CD8-positive, alpha-beta memory T cell (primary cell): ENCODE measurements at places on chromosomes 11 and 22. TPM values are rescaled to one million over a fixed set of nuclear protein-coding genes. Genes with fewer than 3 reads are reported as not detected.
A peak's percentile ranks its signal among the peaks of the same experiment; 100 is the strongest.

GRCh38 chr11:47109051-47109726 lies 67.5 kb downstream of the ARFGAP2 start:
- no peak for DNase-seq

GRCh38 chr11:420054-420910 lies 5.5 kb upstream of the SIGIRR start:
- no peak for DNase-seq

- peak; percentile 14 for DNase-seq
These were observed 301.7 kb downstream of the BRD1 start for GRCh38 chr22:49525801-49526535.

- no peak for DNase-seq
These were observed 1070.3 kb downstream of the JRKL start for GRCh38 chr11:97460091-97460490.

DNA sequence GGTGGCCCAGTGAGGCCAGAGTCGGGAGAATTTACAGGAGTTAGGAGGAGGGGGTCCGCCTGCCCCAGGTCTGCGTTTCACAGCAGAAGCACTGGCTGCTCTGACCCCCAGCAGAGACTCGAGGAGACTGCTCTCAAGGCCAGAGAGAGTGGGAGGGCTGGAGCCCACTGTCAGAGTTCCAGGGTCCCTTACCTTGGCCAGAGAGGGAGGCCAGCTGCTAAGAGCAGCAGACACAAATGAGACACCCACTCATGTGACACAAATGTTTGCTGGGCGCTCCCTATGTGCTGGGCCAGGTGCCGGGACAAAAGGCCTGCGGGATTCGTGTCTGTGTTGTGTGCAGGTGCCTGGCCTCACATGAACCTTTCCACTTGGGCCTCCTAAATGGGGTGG lies 2.8 kb upstream of the TNFRSF13C start:
- no peak for DNase-seq

GRCh38 chr22:22951035-22951434 lies 63.4 kb downstream of the IGLL5 start:
- DNase-seq = no peak

- no peak for DNase-seq
These were observed 1.1 kb upstream of the MRGPRX4 start for GRCh38 chr11:18171377-18172000.

GRCh38 chr11:70399681-70400112 lies 1.4 kb downstream of the CTTN start:
- no peak for DNase-seq

DNA sequence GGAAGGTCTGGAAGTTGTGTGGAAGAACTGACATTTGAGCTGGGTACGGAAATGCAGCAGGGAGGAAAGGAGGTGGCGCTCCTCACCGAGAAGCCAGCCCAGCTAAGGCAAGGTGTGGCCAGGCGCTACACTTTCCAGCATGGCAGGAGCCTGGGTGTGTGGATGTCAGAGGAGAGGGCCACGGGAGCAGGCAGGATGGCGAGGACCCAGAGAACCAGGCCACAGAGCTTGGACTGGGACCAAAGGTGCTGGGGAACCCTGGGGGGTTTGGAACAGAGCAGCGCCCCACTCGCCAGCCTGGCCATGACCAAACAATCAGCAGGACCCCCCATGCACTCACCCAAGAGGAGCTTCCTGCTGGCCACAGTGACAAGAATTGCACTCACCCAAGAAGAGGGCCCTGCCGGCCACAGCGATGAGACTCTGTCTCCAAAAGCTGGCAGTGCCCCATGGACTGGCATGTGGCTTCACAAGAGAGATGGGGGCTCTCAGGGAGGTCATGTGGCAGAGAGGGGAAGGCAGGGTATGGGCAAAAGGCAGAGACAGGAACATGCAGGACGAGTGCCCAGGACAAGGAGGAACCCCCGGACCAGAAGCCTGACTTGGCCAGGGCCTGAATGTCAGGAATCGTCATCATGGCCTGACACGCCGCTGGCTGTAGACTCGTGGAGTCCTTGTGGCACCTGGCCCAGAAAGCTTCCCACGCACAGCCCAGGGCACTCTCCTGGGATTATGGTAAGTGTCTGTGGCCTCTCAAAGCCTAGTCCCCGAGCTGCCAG lies 45.4 kb downstream of the IGF2 start:
- no peak for DNase-seq

GRCh38 chr11:17840101-17840548 lies 105.5 kb downstream of the KCNC1 start:
- no peak for DNase-seq

DNA sequence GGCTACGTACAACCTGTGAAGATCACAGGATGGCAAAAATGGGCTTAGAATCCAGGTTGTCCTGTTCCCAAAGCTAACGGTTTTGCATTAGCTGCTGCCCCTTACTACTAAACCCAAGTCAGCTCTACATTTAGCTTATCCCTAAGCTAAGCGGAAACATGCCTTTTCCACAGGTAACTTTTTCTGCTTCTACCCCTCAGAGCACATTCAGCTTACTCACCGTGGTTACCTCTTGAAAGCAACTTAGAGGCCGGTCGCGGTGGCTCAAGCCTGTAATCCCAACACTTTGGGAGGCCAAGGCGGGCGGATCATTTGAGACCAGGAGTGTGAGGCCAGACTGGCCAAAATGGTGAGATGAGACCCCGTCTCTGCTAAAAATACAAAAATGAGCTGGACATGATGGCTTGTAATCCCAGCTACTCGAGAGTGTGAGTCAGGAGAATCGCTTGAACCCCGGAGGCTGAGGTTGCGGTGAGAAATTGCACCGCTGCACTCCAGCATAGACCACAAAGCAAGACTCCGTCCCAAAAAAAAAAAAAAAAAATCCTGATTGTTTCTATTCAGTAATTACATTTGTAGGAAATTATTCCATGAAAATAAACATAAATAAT lies 790 bp upstream of the TMEM41B start:
- no peak for DNase-seq

- no peak for DNase-seq
These were observed 13.6 kb upstream of the RAB3IL1 start for GRCh38 chr11:61930933-61931332.

DNA sequence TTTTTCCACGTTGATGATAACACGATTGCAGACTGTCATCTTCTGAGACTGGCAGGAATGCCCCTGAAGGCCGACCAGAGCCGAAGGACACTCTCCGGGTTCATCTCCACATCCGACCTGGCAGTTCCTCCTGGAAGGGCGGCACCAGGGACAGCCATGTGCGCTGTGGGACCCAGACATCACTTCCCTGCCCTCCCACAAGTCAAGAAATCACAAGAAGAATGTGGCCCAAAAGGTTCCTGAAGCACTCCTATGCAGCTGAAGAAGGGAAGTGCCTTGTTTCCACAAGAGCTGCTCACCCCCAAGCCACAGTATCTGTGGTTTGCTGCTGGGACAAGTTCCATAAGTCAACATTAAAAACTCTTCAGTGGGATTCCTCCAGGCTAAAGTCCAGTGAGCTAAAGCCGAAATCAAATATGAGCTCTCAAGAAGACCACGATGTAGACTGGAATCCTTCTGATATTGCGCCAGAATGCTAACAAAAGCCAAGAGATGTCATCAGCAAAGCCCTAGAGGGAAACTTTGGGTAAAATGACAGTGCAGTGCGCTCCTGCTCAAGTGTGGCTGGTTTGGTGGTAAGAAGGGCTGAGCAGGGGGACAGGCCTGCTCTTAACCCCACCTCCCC lies 21.2 kb downstream of the PACSIN2 start:
- no peak for DNase-seq

DNA sequence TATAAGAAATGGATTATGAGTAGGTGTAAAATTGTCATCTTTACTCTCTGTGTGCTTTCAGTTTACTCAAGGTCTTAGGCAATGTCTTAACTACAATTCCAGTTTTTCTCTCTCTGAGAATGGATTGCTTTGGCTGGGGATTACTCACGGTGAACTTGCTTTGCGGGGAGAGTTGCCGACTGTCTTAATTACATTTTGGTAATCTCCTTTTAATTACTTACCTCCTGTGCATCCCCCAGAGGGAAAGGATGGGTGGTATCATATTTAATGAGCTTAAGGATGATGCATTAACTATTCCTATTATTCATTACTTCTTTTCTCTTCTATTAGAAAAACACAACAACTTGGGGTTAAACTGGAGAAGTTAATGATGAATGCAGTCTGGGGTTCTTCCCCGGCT lies 159.4 kb downstream of the MPPED1 start:
- DNase-seq = no peak

DNA sequence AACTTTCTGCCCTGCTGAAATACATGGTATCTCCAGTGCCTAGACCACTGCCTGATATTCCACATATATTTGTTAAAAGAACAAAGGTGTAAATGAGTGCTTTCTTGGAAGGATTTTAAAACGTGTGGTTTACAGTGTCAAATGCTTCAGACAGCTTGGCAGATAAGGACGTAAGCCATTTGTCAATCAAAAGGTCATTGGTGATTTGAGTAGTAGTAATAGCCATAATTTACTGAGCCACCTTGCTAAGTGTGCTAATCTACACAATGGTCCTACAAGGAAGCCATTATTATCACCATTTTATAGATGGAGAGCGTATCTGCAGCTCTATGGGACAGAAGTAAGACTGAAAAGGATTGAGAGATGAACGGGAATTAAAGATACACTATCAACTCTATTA lies 186.8 kb upstream of the MPPED2 start:
- DNase-seq = no peak

GRCh38 chr11:34379539-34379938 lies 21.7 kb upstream of the ABTB2 start:
- DNase-seq = no peak

DNA sequence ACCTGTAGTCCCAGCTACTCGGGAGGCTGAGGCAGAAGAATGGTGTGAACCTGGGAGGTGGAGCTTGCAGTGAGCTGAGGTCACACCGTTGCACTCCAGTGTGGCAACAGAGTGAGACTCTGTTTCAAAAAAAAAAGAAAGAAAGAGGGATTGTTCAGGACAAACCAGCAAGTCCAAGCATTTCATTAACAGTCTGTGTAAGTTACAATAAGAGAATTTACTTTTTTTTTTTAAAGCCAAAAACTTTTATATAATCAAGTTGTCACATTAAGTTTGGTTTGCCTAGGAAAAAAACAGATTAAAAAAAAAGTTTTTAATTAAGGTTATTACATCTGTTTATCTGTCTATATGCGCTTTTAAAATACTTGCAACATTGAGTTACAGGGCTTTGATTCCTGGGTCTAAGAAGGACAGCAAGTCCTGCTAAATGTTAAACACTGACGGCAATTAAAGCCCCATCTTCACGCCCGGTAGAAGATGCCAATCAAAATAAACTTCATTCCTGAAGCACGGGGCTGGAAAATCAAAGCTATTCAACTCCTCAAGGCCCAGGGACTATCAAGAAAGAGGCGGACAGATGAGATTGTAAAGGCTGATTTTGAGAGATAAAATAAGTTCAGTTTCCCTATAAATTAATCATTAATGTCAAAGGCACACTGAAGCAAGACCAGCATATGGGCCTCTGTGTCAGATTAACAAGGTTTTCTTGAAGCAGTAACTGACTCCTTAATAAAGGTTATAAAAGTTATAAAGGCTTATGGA lies 10.7 kb downstream of the TMEM138 start:
- no peak for DNase-seq

DNA sequence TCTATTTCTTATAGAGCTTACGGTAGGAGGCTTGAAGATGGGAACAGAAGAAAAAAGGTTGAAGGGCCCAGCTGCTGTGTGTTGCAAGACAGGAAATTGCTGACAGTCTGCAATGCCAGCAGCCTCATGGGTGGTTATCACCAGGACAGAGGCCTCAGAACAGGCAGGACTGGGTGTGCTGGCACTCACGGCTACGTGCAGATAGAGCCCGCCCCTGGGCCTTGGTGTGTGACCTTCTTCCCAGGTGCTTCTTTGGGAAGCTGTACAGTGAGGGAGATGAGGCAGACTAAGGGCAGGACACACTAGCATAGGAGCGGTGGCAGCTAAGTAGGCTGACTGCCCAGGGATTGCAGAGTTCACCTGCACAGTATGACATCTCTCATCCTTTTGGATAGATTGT lies 12.6 kb downstream of the PRAME start:
- DNase-seq = no peak

DNA sequence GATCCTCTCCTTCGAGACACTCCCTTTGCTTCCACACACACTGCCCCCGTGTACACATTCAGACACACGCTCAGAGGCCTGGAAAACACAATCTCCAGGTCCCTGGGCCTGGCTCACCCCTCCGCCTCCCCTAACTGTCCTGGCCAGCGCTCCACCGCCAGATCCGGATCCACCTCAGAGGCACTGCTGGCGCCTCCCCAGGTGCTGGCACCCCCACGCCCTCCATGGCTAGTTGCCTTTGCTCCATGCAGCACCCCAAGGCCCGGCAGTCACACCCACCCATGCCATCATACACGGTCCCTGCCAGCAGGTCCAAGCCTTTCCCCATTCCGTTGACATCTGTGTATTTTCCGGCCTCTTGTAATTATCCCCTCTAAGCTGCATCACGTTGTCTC lies 11.1 kb downstream of the SPTBN2 start:
- DNase-seq = no peak

DNA sequence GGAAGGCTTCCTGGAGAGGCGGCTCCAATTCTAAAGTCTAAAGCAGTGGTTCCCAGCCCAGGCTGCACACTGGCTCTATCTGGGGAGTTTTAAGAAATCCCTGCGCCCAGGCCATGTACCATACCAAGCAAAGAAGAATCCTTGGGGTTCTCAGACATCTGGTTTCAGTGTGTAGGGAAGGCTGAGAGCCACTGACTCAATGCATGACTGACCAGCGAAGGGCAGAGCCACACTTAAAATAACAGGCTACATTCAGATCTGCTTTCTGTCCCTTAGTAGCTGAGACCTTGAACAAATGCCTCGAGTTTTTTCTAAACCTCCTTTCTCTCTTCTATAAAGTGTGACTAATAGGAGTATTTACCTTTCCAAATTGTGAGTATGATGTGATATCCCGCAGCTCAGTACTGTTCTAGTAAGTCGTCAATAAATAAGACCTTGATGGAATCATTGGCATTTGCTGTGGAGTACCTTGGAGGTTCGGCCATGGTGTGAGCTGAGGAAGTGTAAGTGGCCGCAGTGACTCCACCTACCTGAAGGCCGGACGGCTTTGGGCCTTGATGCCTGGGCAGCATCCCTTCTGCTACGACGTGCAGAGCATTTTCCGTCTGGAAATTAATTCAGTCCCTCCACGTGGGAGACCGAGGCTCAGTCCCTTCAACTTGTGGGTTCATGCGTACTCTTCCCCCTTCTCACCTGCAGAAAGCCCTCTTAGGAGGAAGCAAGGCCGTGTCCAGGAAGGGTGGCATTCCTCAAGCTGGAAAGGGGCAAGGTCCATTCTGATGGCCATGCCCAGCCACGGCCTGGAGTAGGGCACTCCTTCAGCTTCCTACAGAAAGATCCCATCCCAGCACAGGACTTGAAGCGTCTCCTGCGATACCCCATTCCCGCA lies 25.1 kb downstream of the GLB1L2 start:
- no peak for DNase-seq

The CDC42EP1 gene
- total RNA-seq = 0.13 TPM

The PKP3 gene
- total RNA-seq = not detected

The PICALM gene
- total RNA-seq = 103 TPM

The SPI1 gene
- 2.0 TPM for total RNA-seq

The HEPHL1 gene
- not detected for total RNA-seq

The MUC5B gene
- not detected for total RNA-seq

The RGL4 gene
- total RNA-seq = 3.2 TPM

The MAPK8IP2 gene
- total RNA-seq = 0.20 TPM

The KRTAP5-10 gene
- total RNA-seq = not detected

The GAL3ST3 gene
- total RNA-seq = not detected

The OR2AG1 gene
- not detected for total RNA-seq

The PTPMT1 gene
- total RNA-seq = 53.3 TPM

The SLC1A2 gene
- total RNA-seq = not detected

The ATP6V1E1 gene
- 97.6 TPM for total RNA-seq

The PRMT3 gene
- total RNA-seq = 50.0 TPM
